Activated CD4-positive, alpha-beta T cell treated with anti-CD3 and anti-CD28 coated beads, Interleukin-2, amount 10 ng/mL, durations not matched to agents 24 days and 14 days (primary cell): ENCODE measurements at places on chromosomes 5 and 9. TPM values are rescaled to one million over a fixed set of nuclear protein-coding genes. Genes with fewer than 3 reads are reported as not detected.

DNA sequence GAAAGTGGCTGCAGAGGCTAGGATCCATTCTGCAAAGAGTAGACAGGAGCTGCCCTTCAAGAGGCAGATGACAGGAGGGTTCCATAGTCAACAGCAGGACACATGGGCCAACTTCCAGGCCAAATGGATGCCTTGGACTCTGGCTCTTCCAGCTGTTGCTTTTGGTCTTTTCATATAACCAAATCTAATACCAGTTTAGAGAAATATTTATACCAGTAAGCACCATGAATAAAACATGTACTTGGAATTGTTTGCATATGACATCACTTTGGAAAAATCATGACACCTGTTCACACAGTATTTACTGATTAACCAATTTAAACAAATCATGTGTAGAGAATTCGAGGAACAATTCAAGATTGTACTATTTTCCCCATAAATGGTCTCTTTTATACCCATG is 481.3 kb downstream of the DMRT2 start:
- no peak for DNase-seq

Gene HTR1A
- not detected in 2 replicates for total RNA-seq

- DNase-seq = no peak
Measured at GRCh38 chr5:32274548-32275395, 38.0 kb downstream of the MTMR12 start.

Gene GADD45G
- 19.8 and 20.0 TPM in 2 replicates for total RNA-seq

Gene ORM2
- total RNA-seq = not detected in 2 replicates

DNA sequence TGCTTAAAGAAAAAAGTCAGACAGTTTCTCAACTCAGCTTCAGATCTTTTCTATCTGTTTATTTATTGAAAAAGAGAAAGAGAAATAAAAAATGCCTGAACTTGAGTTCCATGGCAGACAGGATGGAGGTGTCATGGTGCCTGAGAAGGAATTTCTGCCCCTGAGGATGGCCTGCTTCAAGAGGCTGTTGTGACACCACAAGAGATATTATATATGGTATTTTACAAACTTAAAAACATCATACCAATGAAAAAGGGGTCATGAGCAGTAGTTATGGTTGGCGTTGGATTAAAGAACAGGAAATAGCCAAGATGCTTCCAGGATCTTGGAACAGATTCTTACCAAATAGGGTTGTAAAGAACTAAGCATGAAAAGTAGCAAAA is 344.6 kb downstream of the GLIS3 start:
- DNase-seq = no peak

Gene CORO2A
- 0.92 and 1.4 TPM in 2 replicates for total RNA-seq

DNA sequence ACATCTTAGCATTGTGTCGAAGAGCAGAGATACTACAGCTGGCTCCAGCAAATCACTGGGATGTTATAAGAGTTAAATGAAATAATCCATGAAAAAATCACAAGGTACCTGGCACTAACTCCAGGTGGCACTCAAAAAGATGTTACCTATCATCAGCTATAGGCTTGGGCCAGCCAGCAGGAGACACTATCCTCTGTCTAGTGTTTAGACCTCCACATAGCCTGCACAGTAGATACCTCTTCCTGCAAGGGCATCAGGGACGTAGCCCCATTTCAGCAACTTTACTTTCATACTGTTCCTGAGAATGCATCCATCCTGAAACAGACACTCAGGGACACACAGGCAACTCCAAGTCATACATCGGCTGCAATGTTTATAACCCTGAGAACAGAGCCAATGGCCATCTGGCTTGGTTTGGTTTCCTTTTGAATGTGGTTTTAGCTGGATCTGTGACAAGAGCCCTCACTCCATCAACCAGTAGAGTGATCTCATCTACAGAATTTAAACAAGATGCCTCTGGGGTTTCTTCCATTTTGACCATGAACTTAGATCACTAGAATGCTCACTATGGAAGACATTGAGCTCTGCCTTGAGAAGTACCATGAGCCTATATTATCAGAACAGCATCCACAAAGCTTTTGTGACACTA is 69.9 kb downstream of the TLE1 start:
- DNase-seq = no peak

- DNase-seq = no peak
Measured at GRCh38 chr9:35741740-35742139, 7.3 kb downstream of the GBA2 start.

DNA sequence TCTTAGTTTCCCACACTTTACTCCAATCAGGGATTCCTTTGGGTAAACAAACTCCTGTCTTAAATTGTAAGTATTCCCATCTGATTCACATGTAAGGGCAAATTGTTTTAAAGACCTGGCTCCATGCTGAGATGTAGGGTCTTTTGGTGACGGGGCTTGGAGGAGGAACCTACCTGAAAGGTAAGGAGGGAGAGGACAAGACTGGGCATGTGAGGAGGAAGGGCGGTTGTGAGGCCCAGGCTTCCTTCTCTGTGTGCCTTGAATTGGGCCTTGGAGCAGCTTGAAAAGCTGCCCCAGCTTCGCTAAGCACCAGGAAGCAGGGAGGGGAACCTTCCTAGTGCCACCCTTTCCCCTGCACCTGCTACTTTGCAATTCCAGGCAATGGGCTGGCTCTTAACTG is 86.8 kb downstream of the C9orf152 start:
- no peak for DNase-seq

Gene CCDC171
- 1.5 and 1.6 TPM in 2 replicates for total RNA-seq

GRCh38 chr5:98175474-98175873 is 598.0 kb upstream of the RGMB start:
- no peak for DNase-seq

- no peak for DNase-seq
Measured at GRCh38 chr5:16888694-16889124, 47.4 kb downstream of the MYO10 start.

DNA sequence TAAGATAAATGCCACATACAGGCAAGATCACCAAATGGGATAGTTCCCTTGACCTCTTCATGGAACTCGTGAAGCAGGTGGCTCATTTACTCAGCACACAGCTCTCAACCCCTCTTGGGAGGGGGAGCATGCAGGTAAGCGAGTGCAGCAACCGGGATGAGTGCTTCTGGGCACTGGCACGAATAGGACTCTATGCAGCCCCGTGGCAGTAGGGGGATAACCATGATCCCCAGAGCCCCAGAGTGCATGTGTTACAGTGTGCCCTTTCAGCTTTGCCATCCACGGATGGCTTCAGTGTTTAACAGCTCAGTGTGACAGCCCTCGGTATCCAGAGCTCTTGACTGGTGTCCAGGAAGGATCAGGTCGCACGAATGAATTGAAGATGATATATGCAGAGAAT is 1187.1 kb downstream of the CDH9 start:
- DNase-seq = no peak

DNA sequence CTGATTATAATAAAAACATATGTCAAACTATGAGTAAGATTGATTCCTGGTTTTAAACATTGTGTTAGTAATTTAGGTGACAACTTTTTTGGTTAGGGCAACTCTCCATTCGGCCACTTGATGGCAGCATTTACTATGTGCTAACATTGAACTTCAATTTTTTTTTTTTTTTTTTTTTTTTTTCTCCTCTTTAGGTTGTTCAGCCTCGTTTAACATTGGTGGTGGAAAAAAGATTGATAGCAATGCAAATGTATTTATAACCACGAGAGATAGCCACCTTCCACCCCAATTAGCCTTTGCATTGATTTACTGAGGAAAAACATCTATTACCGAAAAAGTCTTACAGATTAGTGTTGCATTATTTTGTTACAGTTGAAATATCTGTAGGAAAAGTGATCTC is 159.1 kb downstream of the CSNK1G3 start:
- DNase-seq = peak; percentile 81

DNA sequence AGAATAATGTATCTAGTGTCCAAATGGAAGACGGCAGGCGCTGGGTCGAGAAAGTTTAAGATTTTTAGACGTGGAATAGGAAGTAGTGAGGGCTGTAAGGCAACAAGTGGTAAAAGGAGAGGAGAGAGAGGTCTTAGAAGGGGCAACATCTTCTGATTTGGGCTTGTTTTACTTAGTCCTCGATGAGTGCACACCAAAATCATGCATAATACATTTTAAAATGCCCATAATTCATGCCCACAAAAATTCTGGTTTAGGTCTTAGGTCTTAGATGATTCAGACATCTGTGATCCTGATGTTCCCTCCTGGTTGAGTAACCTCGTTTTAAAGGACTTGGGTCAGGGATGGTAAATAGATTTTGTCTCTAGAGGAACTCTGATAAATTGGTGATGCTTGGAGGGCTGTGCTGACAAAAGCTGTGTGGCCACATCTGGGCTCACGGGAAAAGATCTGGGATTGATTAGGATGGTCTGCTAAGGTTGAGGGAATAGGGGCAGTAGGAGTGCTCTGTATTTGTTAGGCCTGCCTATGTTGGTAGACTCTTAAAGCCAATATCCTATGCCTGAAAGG is 476.3 kb downstream of the CCDC171 start:
- DNase-seq = no peak

Gene TCERG1
- total RNA-seq = 146 and 155 TPM in 2 replicates

GRCh38 chr9:124473310-124473709 is 23.1 kb downstream of the ADGRD2 start:
- no peak for DNase-seq

- peak; percentile 62 for DNase-seq
Measured at GRCh38 chr5:43661102-43661501, 58.1 kb downstream of the NNT start.

Gene SH2D3C
- total RNA-seq = 22.2 and 23.3 TPM in 2 replicates

Gene OGN
- total RNA-seq = not detected in 2 replicates

GRCh38 chr5:180103487-180104167 is 32.1 kb upstream of the RNF130 start:
- DNase-seq = no peak

Gene F2RL1
- 0.14 and 0.23 TPM in 2 replicates for total RNA-seq

Gene ADGRV1
- 0.63 TPM in 1 of 2 replicates, not detected in the other for total RNA-seq
